Muscle of leg (tissue), 16 donors: ENCODE measurements at places on chromosomes 3 and 15. TPM values are rescaled to one million over a fixed set of nuclear protein-coding genes. Genes with fewer than 3 reads are reported as not detected.

POLR2H gene
- total RNA-seq = 53.2 TPM

DCLK3 gene
- total RNA-seq = 2.2 TPM

PLXNA1 gene
- 22.6 TPM for total RNA-seq

ENTPD3 gene
- 0.44 TPM for total RNA-seq

XIRP1 gene
- 79.4 TPM for total RNA-seq

HIGD2B gene
- total RNA-seq = not detected
